NCI-H1694 treated with DMSO at 0.1 percent for 48 hours (cell line): ENCODE measurements at places on chromosomes 16 and 17.
A peak's percentile ranks its signal among the peaks of the same experiment; 100 is the strongest.

DNA sequence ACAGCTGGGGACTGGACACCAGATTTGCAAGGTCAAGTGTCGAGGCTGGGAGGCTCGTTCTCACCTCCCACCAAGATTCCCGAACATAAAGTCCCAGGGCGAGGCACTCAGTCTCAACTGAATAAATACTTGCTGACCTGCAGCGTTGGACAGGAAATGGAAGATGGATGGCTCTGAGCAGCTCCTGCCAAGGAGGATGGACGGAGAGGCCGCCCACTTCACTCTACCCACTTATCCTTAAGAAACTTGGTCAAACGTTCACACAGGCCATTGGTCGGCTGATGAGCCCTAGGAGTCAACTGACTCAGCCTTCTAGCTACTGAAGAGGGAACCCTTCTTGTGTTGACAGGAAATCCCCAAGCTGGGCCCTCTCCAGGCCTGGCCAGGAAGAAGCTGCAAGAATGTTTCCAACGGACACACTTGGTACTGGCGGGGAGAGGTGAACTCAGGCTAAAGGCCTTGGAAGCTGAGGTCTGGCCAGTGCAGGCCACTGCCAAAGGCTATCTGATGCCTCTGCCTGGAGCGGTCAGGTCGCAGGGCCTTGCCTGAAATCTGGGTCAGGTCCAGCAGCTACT is 50.0 kb downstream of the VAC14 start:
- no peak for DNase-seq

DNA sequence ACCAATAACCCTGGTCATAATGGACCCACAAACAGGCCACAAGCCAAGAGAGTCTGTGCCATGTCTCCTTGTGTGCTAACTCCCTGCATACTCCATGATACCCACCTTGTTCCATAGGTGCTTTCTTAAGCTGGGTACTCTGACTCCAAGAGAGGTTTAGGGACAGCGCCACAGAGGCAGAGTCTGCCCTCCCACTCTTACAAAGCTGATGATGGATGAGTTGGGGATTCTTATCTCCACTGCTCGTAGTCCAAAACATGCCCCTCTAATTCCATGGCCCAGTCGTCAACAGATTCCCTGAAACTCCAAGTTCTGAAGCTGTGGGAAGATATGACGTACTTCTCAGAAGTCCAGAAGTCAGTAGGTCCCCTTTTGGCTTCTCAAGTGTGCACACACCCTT is 184.4 kb upstream of the CCL2 start:
- no peak for DNase-seq

- DNase-seq = peak; percentile 12
Observed at GRCh38 chr17:7673239-7673638, 14.1 kb downstream of the TP53 start.

DNA sequence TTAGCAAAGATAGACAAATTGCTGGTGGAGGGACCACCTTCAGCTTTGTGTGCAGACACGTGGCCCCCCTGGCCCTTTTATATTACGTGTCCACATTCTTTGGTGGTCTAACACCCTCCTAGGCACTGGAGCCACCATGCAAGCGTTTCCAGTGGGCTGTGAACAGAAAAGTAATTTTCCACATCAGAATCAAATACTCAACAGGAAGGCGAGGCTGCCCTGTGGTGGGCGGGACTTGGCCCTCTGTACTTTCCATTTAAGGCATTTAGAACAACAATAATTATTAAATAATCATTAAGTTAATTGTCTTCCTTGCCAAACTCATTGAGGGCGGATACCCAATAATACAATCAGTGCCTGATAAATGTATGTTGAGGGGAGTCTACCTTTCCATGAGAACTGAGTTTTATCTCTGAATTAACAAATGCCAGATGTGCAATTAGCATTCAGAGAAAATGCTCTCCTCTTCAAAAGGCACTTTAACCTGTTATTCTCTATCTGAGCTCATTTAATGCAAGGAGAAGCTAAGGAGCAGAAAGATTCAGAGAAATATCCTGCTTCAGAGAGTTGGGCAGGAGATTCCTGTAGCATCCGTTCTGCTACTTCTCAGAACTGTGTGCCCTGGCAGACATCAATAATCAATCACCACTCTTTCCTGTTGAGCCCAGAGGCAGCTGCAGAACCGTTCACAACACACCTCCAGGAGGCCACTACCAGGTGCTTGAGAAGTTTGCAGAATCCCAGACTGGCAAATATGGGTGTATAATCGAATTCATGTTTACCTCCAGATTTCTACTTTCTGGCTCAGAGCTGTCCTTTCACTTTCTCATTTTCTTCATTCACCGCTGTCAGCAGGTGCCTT is 109.4 kb downstream of the CMIP start:
- no peak for DNase-seq

- DNase-seq = peak; percentile 35
Observed at GRCh38 chr16:66551348-66551759, 1.0 kb upstream of the CKLF start.

- DNase-seq = no peak
Observed at GRCh38 chr16:1084971-1085370, 11.1 kb downstream of the C1QTNF8 start.

GRCh38 chr16:22402191-22402590 is 27.8 kb upstream of the CDR2 start:
- no peak for DNase-seq

DNA sequence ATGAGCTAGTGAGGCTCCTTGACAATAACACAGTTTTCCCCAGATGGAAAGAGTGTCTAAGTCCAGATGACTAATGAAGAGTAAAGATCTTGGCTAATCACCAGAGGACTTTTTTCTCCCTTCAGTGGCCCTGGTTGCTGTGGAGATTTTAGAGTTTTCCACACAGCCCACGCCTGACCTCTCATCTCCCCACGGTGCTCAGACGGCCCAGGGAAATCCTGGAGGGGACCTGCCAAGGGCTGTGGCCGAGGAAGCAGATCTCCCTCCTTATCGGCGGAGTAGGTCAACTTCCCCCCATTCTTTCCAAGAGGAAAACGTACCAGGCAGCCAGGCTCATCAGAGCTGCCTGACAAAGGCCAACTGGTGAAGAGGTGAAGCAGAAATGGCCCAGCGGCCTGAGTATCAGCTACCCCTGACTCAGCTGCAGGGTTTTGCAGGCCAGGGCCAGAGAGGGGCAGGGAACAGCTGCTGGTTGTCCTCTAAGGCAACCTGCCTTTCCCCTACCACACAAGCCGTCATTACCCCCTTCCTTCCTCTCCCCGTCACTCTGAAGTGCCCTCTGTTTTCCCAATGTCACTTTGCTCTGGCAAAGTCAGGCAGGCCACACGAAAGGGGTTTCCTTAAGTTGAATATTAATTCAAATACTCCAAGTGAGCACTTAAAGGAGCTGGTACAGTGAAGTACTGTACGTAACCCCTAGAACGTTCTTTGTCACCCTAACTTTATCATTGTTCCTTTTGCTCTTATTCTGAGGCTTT is 140.2 kb upstream of the ADAMTS18 start:
- no peak for DNase-seq

DNA sequence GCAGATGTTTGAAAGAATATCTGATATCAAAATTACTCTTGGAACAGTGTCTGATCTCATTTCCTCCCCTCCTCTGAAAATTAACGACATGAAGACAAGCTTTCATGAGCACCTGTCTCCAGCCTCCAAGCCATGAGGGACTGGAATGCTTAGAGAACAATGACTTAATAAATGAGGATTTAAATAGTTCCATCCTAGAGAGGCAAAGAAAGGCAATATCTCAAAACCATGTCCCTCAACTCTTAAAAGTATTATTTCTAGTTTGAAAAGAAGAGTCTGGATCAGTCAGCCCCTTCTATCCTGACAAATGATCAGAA is 137.5 kb downstream of the ANKFN1 start:
- DNase-seq = no peak

DNA sequence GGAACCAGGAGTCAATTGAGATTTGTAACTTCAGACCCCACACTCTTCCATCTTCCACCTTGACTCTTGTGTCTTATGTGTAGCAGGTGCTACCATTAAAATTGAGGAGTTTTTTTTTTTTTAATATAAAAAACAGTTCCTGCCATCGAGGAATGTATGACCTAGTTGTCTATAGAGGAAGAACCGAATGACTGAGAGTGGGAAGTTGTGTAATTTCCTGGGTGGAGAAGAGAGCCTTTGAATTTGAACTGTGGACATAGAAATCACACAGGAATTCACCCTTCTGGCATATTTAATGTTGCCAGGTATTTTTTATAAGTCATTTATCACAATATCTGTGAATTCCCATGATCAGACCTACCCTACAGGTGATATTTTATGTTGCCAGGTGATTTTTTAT is 22.0 kb downstream of the SP2 start:
- no peak for DNase-seq

DNA sequence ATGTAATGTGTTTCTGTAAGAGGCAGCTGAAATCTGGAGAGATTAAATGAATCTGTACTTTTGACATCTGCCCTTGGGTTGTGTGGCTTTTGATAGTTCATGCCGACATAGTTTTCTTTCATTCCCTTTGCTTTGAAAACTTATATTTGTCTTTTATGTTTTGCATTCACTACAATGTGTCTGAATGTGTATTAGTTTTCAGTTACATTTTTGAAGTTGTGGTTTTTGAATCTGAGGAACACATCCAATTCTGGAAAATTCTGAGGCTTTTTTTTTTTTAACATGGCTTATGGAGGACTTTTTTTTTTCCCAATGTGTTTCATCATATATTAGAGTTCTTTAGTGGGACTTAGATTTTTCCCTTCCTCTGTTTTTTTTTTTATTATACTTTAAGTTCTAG is 683.7 kb upstream of the SOX9 start:
- no peak for DNase-seq

DNA sequence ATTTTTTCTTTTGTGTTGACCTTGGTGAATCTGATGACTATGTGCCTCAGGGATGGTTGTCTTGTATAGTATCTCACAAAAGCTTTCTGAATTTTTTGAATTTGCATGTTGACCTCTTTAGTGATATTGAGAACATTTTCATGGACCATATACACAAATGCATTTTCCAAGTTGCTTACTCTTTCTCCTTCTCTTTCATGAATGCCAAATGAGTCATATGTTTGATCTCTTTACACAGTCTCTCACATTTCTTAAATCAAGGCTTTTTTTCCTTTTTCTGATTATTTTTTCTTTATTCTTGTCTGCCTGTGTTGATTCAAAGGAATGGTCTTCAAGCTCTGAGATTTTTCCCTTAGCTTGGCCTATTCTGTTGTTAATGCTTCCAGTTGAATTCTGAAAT is 46.6 kb upstream of the KCNJ16 start:
- DNase-seq = no peak

DNA sequence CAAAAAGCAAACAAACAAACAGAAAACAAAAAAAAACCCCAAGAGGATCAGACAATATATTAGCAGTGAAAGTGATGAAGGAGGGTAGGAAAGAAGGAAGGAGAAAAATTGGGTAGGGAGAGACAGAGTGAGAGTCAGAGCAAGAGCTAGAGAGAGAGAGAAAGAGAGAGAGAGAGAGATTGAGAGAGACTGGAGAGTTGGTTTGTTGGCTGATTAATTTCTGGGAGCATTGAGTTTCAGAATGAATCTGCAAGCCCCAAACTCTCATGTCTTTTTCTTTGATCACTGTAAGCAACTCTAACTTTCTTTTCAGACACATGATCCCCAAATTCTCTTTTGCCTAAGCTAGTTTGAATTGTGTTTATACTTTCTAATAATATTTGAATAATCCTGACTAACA is 388.1 kb downstream of the SHISA9 start:
- no peak for DNase-seq

DNA sequence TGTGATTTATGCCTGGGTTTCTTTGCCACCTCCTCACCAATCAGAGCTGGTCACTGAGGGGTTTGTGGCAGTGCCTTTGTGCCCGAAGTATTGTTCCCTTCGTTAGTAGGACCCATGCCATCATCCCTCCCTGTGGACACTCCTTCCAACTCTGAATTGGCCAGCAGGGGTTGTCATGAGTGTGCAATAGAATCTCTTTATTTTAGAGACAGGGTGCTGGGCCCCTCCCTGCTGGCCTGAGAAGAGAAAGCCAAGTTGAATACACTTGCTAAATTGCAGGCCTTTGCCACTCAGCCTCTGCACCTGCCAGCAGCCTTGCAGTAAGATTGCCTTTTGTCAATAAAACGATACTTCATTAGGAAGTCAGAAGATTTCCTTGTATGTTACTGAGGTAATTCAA is 40.7 kb upstream of the SLC12A3 start:
- no peak for DNase-seq

DNA sequence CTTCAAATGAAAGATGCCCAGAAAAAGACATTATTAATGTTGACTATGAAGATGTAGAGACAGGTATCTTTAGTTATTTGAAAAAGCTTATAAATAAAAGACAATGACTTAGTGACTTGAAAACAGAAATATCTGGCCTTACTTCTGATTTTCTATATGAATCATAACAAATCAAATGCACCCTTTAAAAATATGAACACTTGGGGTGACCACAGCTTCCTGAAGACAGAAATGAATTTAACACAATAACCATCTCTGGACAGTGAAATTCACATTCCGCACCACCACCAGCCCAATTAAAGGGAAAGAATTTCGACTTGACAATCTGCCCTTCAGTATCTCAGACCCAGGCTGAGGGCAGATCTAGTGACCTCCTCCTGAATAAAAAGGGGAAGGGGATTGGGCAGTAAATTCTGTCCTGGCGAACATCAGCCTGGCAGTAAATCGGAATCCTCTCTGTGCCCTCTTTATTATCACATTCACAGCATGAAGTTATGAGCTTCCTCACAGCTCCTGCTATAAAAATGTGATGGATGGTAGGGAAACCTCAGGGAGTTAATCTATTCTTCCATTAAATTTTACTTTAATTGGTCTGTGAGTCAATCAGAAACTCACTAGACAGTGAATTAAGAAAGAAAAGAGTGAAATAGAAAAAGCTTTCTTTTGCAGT is 131.5 kb downstream of the SNX11 start:
- no peak for DNase-seq

- DNase-seq = peak; percentile 18
Observed at GRCh38 chr17:55549140-55549539, 37.9 kb upstream of the SMIM36 start.

DNA sequence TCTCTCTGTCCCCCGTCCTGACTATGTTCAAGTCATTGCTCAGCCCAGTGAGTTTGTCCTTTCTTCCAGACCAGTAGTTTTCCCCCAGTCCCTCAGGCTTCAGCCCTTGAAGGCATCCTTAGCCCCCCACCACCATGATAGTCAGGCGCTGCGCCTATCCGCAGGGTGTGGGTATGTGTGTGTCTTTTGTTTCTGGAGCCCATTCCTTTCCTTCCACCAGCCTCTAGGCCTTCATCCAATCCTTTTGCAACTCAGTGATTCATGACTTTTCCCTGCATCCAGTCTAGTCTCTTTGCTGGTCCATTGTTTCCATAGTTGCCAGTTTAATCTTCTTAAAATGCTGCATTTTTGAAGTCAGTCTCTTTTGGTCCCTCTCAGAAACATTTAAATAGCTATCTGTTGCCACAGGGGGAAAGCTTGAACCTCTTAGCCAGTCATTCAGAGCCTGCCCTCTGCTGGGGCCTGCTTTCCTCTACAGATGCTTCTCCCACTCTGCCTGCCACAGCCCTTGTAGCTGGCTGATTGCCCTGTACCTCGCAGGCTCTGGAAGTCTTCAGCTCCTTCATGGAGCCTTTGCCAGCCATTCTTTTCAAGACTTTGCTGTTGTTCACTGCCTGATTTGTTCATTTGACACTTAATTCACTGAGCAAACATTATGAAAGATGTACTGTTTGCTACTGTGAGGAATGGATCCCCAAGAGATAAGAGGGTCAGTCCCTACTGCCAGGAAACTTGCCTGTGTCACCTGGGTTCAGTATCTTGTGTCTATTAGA is 55.9 kb upstream of the ADCY7 start:
- peak; percentile 70 for DNase-seq
